ENCODE measurements at places on chromosomes 4 and X.
A peak's percentile ranks its signal among the peaks of the same experiment; 100 is the strongest.

- DNase-seq, result no peak
These were observed 25.6 kb downstream of the CD99L2 start for GRCh38 chrX:150872773-150873336.

DNA sequence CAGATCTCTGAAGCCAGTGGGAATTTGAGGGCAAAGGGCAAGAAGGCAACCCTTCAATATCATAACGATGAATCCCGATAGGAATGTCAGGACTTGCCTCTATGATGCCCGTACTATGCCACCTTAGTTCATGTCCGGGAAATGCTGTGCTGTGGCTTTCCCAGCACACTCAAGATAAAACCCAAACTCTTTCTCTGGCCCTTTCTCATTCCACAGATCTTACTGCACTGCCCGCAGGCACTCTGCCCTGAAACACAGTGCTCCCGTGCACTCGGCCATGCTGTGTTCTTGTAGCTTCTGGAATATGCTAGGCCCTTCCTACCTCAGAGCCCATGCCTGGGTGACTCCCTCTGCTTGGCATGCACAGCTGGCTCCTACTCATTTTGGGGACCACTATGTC lies 26.3 kb downstream of the SORCS2 start:
- DNase-seq, result no peak

DNA sequence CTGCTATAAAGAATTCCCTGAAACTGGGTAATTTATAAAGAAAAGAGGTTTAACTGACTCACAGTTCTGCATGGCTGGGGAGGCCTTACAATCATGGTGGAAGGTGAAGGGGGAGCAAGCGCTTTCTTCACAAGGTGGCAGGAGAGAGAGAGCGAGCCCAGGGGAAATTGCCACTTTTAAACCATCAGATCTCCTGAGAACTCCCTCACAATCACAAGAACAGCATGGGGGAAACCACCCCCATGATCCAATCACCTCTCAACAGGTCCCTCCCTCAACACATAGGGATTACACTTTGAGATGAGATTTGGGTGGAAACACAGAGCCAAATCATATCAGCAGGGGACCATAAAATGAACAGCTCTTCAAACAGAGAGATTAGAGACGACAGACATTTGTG lies 198.6 kb downstream of the MAGEB5 start:
- DNase-seq, result no peak

DNA sequence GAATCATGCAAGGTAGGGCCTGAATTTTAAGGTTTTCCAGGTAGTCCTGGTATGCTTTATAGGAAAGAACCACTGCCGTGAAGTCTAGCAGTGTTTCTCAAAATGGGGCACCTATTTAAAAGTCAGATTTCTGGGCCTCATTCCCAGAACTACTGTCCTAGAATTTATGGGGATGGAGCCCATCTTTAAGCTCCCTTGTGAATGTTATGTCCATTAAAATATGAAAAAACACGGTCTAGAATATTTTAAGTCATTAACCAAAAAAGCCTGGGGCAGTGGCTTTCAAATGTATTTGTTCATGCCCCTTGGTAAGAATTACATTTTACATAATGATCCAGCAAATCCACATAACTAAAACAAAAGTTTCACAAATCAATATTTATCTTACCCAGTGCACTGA lies 35.4 kb downstream of the GK start:
- DNase-seq, result no peak

DNA sequence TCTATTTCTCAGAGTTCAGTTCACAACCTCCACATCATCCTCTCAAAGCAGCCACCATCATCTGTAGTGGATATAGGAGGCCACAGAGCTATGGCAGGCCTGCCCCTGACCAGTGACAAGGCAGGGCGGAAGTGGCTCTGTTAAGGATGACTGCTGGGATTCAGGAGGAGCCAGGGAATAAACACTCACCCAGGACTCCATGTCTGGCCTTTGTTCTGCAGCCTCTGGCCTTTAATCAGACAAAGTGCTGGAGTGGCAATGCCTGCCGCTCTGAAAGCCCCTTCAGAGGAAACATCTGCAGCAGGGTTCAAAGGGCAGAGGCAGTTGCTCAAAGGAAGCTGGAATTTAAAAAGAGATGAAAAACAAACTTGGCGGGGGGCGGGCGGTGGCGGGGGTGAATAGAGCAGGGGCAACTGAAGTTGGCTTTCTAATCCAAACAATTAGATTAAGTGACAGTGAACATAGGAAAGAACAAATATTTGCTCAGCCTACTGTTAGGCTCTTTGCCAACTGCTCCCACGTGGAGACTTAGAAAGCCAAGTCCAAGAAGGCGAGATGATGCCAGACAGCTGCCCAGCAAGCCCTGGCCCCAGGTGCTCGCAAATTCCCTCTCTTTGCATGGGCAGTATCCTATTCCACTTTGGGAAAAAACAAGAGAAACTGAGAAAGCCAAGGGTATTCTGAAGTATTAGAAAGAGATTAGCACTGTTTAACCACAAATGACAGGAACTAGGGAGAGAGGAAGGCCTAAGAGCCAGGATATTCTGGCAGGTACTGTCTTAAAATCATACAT lies 5.5 kb downstream of the MPP1 start:
- no peak for DNase-seq

GRCh38 chr4:139801895-139802294 lies 136.3 kb downstream of the MGST2 start:
- no peak for DNase-seq

GRCh38 chr4:86500527-86500926 lies 93.6 kb upstream of the PTPN13 start:
- no peak for DNase-seq

DNA sequence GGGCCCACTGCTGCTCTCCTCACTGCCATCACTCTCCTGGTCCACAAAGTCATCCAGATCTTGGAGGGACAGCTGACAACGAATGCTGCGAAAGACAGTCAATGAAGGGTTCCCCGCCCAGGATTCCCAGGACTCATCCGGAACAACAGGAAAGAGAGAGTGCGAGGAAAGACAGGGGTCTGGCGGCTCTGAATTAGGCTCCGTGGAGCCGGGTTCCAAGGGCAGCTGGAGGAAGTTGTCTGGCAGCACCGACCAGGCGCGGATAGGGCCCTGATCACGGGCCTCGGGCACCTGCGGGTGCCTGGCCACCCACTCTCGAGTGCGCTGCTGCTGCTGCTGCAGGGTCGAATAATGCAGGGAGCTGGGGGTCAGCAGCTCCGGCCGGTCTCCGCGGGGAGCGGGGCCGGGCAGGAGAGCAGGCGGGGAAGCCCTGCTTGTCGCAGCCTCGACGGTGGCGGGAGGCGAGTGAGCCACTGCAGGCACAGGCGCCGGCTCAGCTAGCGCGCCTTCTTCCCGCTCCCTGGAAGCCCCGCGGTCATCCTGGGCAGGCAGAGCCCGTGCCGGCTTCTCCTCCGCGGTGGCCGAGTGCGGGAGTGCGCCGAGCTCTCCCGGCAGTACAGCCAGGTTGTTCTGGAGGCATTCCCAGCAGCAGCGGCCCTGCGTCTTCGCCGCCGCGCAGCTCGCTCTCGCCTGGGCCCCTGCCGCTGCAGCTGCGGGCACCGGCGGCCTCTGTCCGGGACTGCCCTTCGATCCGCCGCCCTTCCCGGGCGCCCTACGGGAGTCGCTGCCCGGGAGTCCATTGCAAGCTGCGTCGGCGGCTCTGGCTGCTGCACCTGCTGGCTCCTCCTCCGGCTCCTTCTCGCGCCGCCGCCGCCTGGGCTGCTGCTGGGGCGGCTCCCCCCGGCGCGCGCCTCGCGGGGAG lies 1.1 kb downstream of the SOWAHB start:
- DNase-seq, result peak; percentile 65

DNA sequence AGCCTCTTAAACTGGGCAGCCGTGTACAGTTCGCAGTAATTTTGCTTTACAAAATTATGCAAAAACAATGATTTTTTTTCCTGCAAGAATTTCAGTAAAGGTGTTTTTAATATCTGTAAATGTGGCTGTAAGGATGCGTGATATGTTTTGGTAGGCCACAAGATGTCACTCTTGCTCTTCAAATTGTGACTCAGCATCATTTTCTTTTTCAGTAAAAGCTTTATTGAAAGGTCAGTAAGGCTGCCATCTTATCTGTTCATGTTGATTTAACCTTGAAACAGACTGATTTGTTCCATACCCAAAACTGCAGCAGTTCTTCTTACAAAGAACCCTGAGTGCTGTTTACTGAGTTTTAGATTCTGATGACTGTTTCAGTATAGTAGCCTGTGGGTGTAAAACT lies 39.9 kb downstream of the TXLNG start:
- DNase-seq, result no peak

- DNase-seq, result no peak
These were observed 235.2 kb upstream of the ANKRD50 start for GRCh38 chr4:124947622-124948265.

- DNase-seq, result no peak
These were observed 25.2 kb upstream of the COL25A1 start for GRCh38 chr4:109327641-109328040.

GRCh38 chr4:184762100-184762499 lies 28.2 kb upstream of the CENPU start:
- no peak for DNase-seq

- peak; percentile 44 for DNase-seq
These were observed 47.5 kb upstream of the GALNT7 start for GRCh38 chr4:173121076-173121561.

GRCh38 chr4:10183462-10183861 lies 66.9 kb upstream of the WDR1 start:
- no peak for DNase-seq

GRCh38 chr4:86564795-86565194 lies 29.3 kb upstream of the PTPN13 start:
- DNase-seq, result no peak

GRCh38 chrX:38923451-38923969 lies 122.3 kb downstream of the MID1IP1 start:
- no peak for DNase-seq

DNA sequence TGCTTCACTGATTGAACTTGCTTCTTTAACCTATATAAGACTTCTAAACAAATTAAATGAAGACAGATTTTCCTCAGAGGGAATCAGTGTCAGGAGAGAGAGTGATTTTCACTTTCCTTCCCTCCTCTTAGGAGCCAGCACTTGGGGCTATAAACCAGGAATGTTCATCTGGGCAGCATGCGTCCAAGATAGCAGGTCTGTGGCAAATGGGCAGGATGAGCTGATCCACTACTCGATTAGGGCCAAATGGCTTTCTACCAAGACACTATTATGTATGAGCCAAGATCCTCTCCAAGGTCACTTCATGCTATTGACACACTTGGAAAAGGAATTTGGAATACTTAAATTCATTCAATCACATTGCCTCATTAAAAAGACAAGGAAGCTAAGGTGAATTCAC lies 203.9 kb upstream of the GRID2 start:
- no peak for DNase-seq

DNA sequence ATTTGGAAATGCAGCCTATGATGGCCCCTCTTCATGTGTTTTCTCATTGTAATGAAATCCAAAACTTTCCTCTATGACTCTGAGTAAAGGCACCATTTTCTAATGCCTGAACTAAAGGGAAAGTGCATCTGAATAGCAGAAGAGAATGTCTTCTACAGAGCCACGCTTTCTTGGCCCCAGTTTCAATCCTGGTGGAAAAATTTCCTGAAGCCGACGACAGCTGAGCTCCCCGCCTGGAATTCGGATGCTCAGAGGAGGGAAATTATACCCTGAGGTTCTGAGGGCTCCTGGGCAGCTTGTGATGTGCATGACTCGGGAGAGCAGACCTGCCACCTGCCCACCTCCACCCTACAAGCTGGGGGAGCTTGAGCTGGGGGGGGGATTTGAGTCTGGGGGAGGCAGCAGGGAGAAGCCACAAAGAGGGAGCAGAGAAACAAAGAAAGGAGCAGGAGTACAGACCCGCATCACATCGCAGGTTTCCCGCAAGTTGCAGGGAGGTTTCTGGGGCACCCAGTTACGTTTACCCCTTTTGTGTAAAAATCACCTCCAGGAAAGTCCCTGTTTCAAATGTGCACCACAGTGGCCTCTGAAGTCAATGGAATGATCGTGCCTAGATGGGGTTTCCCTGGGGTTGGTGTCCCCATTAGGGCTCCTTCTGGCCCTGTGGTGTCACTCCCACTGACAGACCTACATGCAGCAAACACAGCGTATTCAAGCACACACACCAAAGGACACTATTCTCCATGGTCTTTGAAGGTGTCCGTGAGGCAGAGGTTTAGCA lies 145.6 kb upstream of the RBPJ start:
- no peak for DNase-seq

DNA sequence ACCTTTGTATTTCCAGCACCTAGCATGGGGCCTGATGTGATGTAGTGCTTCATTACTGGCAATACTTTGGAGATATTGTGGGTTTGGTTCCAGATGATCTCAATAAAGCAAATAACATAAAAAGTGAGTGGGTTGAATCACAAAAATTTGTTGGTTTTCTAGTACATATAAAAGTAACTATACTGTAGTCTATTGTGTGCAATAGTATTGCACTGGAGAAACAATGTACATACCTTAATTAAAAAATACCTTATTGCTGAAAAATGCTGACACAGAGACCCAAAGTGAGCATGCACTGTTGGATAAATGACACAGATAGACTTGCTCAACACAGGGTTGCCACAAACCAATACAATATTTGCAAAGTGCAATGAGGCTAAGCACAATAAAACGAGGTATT lies 17.7 kb upstream of the MGST2 start:
- no peak for DNase-seq

DNA sequence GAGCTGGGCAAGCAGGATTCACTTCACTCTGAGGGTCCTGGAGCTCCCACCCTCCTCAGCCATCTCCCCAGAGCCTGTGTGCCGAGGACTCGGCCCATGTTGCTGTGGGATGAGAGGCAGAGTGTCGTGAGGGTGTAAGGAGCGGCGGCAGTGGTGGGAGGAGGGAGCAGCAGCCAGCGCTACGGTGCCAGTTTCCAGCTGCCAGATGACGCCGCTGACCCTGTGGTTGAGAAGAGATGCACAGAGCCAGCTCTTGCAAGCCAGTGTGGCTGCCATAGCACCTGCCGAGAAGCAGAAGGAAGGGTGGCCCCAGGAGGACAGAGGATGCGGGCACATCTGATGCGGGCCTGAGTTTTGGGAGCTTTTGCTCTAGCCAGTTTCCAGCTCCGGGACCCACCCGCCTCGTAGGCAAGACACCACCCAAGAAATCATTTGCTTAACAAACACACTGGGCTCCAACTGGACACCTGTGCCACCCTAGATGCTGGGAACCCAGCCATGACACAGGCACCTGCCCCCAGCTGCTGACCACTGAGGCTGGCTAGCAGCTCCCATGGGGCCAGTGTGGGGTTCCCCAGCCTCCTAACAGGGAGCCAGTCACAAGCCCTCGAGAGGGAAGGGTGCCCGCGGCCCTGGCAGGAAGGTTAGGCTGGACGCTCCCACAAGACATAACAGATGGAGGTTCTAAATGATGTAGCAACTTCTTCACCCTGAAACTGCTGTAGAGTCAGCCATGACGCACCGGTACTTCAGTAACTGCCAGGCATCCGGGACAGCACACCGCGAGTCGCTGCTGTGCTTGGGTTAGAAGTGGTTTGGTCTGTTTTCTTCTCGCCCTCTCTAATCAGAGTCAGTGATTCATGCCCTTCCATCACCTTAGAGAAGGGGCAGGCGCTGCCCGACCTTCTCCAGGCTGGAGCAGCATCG lies 8.9 kb downstream of the MSANTD1 start:
- peak; percentile 7 for DNase-seq

GRCh38 chr4:149857446-149857845 lies 41.8 kb upstream of the IQCM start:
- no peak for DNase-seq

Data from WTC11 (cell line).